ENCODE measurements at places on chromosomes 5 and 9.

DNA sequence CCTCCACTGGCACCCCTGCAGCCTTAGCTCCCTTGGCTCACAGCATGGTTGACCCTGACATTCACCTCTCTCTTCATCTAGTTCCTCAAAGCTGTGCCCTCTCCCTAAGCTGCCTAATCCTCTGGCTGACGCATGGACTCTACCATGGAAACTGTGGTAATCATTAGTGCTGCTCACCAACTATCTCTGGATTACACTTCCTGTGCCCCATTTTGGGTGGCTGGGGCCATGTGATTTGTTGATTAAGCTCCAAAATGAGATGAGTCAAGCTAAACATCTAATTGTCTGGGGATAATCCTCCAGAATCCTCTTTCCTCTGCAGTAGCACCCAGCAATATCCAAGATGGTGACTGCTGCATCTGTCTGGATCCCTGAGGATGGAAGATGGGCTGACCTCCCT lies 264.4 kb downstream of the SH3GL2 start:
- DNase-seq, result no peak

DNA sequence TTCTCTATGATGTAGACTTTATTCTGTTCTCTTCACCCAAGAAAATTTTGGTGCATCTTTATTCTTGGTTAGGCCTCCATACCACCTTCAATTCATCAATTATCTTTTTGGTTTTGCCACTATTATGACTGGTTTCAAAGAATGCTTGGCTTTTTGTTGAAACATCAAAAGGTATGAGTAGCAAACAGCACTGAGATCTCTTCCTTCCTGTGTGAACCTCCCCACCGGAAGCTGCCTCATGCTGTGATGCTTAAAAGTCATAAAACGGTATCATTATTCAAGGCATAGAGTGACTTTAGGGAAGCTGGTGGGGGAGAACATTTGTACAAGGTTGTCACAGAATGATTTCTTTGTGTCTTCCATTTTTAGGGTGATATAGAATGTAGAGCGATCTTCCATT lies 70.6 kb downstream of the IQGAP2 start:
- no peak for DNase-seq

GRCh38 chr9:79621916-79622575 lies 50.3 kb downstream of the TLE4 start:
- no peak for DNase-seq

GRCh38 chr5:133425222-133425621 lies 187.1 kb downstream of the FSTL4 start:
- DNase-seq, result no peak

GRCh38 chr5:180823346-180823745 lies 20.7 kb upstream of the MGAT1 start:
- DNase-seq, result no peak

Measured in AG04449 (cell line).